ENCODE measurements at places on chromosomes 1 and 21. TPM values are rescaled to one million over a fixed set of nuclear protein-coding genes. Genes with fewer than 3 reads are reported as not detected.

The SEMA4A gene
- 16.2 TPM for total RNA-seq

The FAAH gene
- total RNA-seq: 23.8 TPM

The KIF21B gene
- 3.7 TPM for total RNA-seq

The CD2 gene
- total RNA-seq: not detected

DNA sequence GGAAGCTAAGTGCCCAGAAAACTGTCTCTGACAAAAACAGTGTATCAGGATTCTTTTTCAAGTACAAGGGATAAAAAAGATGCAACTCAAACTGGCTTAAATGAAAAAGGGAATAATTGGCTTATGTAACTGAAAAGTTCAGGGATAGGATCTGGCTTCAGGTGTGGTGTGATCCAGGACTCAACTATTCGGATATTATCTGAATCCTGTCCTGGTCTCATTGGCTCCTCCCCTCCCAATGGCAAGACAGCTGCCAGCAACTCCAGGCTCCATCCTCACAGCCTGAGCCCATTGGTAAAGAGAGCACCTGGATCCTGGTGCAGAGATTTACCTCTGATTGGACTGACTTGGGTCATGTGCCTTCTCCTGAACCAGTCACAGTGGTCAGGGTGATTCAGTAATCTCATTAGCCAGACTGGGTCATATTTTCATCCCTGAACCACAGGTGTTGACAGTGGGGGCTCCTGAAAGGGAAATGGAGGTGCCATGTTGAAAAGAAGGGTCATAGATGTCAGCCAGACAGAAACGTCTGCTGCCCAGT, 205.4 kb upstream of the TMEM51 start:
- no peak for DNase-seq

All from PC-9 (cell line).